ENCODE measurements at places on chromosomes 6 and 20. TPM values are rescaled to one million over a fixed set of nuclear protein-coding genes. Genes with fewer than 3 reads are reported as not detected.

GRCh38 chr20:5315807-5316187 lies 957 bp downstream of the PROKR2 start:
- peaks cover 89% of the 10 kb centered on the region for H3K27me3 ChIP-seq
- no peaks in the 10 kb centered on the region for H3K4me1 ChIP-seq
- no peak for DNase-seq
- H3K27ac ChIP-seq = no peak overlapping the region

DNA sequence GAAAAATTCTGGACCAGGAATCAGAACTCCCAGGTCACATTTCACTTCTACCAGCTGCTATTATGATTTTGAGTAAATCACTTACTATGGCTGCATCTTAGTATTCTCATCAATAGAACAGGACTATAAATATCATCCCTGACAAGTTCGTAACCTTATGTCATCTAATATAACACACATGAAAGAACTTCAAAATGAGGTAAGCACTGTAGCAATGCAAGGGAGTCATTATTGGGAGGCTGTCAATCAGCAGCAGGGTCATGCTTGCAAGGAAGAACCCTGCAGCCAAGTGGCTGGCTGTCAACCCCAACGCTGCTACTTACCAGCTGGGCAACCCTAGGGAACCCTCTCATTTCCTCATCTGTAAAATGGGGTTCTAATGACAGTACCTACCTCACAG lies 123.3 kb upstream of the B3GAT2 start:
- H3K27me3 ChIP-seq = peaks cover 2% of the 10 kb centered on the region
- no peaks in the 10 kb centered on the region for H3K4me1 ChIP-seq
- H3K4me3 ChIP-seq = no peak overlapping the region
- no peak overlapping the region for H3K27ac ChIP-seq
- no peaks in the 10 kb centered on the region for H3K36me3 ChIP-seq

DNA sequence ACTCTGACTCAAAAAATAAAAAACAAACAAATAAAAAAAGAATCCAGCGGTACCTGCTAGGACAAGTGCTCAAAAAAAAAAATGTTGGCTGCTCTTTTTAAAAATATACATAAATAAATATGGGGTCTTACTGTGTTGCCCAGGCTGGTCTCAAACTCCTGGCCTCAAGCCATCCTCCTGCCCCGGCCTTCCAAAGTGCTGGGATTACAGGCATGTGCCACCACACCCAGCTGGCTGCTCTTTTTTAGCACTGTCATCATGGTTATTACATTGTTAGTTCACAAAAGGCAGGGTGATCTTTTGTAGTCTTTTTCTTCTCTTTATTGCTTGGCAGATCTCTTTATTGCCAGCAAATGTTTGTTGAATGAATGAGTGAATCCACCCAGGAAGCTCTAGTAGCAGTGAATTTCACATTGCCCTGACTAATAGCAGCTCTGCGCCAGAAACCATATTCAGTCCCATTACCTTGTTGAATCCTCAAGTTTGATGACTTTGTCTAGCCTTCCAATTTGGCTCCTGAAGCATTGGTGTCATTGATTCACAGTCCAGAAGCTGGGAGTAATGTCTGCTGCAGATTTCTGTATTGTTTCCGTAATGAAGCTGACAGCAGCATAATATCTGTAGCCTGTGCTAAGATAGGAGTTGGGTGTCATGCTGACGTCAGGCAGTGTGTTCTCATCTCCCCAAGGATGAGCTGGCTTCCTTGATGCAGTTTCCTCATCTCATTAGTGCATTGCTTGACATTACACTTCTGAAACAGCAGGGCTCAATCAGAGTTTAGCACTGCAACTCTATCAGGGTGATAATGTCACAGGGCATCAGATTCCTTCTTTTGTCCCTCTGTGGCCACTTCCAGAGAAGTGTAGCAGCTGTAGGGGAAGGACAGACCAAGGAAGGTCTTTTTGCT lies 84.9 kb upstream of the TGM3 start:
- DNase-seq = no peak
- H3K27ac ChIP-seq = no peak overlapping the region
- H3K4me1 ChIP-seq = peaks cover 7% of the 10 kb centered on the region
- H3K27me3 ChIP-seq = no peaks in the 10 kb centered on the region

Gene PRPH2
- total RNA-seq = not detected

Gene MTFR2
- 6.7 TPM for total RNA-seq

Gene HLA-DRB5
- total RNA-seq = not detected
